ENCODE measurements at places on chromosomes 4 and X. TPM values are rescaled to one million over a fixed set of nuclear protein-coding genes. Genes with fewer than 3 reads are reported as not detected.

GRCh38 chr4:39097290-39097689, 35.3 kb downstream of the KLHL5 start:
- H3K27me3 ChIP-seq, result no peaks in the 10 kb centered on the region
- no peaks in the 10 kb centered on the region for H3K36me3 ChIP-seq
- no peak overlapping the region for H3K27ac ChIP-seq
- H3K4me3 ChIP-seq, result no peak overlapping the region
- no peak for DNase-seq

Gene CLNK
- 1.8 TPM for total RNA-seq

DNA sequence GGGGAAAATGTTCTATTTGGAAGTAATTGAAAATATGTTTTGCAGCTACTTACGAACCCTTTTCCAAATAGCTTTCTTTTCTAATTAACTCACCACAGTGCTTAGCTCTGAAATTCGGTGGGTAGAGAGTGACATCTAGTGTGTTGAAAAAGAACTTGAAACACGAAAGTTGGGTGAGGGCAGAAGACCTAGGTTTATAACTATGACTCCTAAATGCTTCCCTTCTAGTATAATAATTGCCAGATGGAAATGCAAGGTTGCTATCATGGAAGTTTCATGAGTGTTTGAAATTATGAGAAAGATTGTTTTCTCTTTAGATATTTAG, 77.3 kb upstream of the NOCT start:
- no peak overlapping the region for H3K4me3 ChIP-seq
- H3K36me3 ChIP-seq, result no peaks in the 10 kb centered on the region
- no peak overlapping the region for H3K27ac ChIP-seq

- H3K4me1 ChIP-seq, result peaks cover 6% of the 10 kb centered on the region
- H3K27me3 ChIP-seq, result no peaks in the 10 kb centered on the region
- H3K36me3 ChIP-seq, result no peaks in the 10 kb centered on the region
- no peak overlapping the region for H3K4me3 ChIP-seq
- H3K27ac ChIP-seq, result no peak overlapping the region
These were observed 595.9 kb downstream of the CENPC start for GRCh38 chr4:66949419-66949818.

GRCh38 chr4:173235050-173235449, 66.4 kb downstream of the GALNT7 start:
- no peak overlapping the region for H3K4me3 ChIP-seq
- no peak for DNase-seq
- H3K27ac ChIP-seq, result no peak overlapping the region
- H3K36me3 ChIP-seq, result peaks cover 7% of the 10 kb centered on the region
- peaks cover 21% of the 10 kb centered on the region for H3K4me1 ChIP-seq
- no peaks in the 10 kb centered on the region for H3K27me3 ChIP-seq

DNA sequence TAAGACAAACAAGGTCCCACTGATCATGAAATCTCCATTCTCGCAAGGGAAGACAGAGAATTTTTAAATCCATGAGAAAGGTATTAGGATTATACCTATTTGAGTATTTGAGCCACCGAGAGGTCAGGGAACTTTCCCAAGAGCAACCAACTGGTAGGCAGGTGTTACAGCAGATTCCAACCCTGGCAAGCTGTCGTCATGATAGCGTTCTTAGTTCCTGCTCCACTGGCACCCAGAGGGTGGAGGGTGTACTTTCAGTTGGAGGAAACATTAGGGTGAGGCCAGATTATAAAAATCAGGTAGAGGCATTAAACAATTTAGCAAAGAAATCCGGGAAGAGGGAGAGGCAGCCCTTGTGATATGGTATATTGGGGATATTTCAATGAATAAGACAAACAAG, 23.3 kb downstream of the COQ2 start:
- H3K27me3 ChIP-seq, result no peaks in the 10 kb centered on the region
- H3K4me1 ChIP-seq, result peaks cover 24% of the 10 kb centered on the region
- H3K27ac ChIP-seq, result no peak overlapping the region
- no peak for DNase-seq
- H3K4me3 ChIP-seq, result no peak overlapping the region

DNA sequence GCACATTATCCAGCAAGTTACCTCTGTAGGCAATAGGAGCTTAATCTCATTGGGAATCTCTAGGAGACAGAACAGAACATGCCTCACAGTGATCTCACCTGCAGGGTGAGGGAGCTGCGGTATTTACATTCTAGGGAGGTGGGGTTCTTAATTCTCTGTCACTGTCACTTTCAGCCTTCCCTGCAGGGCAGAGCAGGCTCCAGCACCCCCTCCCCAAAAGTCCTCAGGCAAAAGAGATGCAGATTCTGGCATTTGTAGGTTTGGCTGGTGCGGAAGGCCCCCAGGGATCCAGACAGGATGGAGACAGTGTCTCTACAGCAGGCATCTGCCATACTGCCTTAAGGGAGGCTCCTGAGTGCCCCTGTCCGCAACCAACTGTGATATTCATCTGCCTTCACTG, 166.4 kb upstream of the ATP6AP2 start:
- no peak for DNase-seq
- no peaks in the 10 kb centered on the region for H3K36me3 ChIP-seq
- no peak overlapping the region for H3K27ac ChIP-seq
- no peaks in the 10 kb centered on the region for H3K4me1 ChIP-seq
- no peaks in the 10 kb centered on the region for H3K27me3 ChIP-seq

DNA sequence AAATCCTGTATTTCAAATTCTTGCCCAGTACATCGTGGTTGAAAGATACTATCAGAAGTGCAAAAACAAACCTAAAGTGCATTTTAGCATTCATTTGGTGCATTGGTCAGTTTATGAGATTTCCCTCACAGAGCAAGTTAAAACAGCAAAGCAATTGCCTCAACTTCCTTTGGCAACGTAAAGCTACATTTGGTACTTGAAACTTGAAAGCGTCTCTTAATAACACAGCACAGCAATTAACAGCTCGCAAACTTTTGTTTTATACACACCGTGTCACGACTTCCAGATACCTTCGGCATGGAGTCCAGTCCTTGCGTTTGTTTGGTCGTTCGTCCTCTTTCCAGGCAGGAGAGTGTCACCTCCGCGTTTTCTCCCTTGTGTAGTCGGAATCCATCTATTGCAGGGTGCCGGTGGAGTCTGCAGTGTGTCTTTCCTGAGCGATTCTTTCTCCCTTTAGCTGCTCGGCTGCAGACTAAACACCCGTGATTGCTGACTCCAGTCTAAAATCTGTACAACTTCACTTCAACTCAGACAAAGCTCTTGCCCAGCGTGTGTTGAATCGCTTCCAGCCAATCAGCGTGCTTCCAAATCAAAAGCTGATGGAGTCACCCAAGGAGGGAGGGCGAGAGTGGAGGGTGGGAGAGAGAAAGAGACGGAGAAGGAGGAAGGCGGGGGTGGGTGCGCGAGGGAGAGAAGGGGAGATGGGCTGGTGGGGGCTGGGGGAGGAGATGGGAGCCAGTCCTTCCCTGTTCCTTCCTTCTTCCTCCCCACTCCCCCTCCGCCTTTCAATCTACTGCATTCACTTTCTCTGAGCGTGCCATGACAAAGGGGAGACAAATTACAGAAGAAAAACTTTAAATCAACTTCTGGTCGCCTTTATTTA, at the start of gene PCDH18:
PCDH18 (minus strand) TSS at position 509 of the 883 bp plus-strand sequence; CDS start at position 103, 406 bp downstream.
- H3K36me3 ChIP-seq, result no peaks in the 10 kb centered on the region
- H3K4me3 ChIP-seq, result peak within 1 kb of the TSS; percentile 38
- no peaks in the 10 kb centered on the region for H3K4me1 ChIP-seq
- H3K27me3 ChIP-seq, result no peaks in the 10 kb centered on the region
- H3K27ac ChIP-seq, result peak within 1 kb of the TSS; percentile 74

Gene CCNA2
- total RNA-seq, result 7.1 TPM

- no peak overlapping the region for H3K27ac ChIP-seq
- H3K4me3 ChIP-seq, result no peak overlapping the region
- DNase-seq, result no peak
- peaks cover 6% of the 10 kb centered on the region for H3K36me3 ChIP-seq
- H3K27me3 ChIP-seq, result no peaks in the 10 kb centered on the region
- H3K4me1 ChIP-seq, result no peaks in the 10 kb centered on the region
These were observed 59.8 kb downstream of the ACOX3 start for GRCh38 chr4:8380511-8381415.

- no peak overlapping the region for H3K27ac ChIP-seq
- H3K4me3 ChIP-seq, result no peak overlapping the region
- H3K4me1 ChIP-seq, result no peaks in the 10 kb centered on the region
- DNase-seq, result no peak
These were observed 37.8 kb downstream of the LRP2BP start for GRCh38 chr4:185357733-185358440.

All from spleen (tissue), 13 donors.